NB4 (cell line): ENCODE measurements at places on chromosomes 12 and 14.

- peak; percentile 75 for DNase-seq
Observed at GRCh38 chr14:59358102-59358501, 107.1 kb downstream of the GPR135 start.

DNA sequence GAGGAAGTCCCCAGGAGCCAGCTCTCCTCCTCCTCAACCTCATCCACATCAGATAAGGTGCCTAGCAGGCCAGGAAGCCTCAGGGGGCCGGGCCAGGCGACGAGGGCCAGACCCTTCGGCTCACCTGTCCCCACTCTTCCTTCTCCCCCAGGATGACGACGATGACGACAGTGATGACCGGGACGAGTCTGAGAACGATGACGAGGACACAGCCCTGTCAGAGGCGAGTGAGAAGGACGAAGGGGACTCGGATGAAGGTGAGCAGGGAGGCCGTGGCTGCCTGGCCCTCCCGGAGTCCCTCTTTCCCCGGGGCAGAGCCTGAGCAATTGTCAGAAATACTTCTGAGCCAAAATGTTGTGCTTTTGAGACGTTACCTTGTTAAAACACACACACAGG, 13.8 kb downstream of the SETD1B start:
- no peak for DNase-seq

DNA sequence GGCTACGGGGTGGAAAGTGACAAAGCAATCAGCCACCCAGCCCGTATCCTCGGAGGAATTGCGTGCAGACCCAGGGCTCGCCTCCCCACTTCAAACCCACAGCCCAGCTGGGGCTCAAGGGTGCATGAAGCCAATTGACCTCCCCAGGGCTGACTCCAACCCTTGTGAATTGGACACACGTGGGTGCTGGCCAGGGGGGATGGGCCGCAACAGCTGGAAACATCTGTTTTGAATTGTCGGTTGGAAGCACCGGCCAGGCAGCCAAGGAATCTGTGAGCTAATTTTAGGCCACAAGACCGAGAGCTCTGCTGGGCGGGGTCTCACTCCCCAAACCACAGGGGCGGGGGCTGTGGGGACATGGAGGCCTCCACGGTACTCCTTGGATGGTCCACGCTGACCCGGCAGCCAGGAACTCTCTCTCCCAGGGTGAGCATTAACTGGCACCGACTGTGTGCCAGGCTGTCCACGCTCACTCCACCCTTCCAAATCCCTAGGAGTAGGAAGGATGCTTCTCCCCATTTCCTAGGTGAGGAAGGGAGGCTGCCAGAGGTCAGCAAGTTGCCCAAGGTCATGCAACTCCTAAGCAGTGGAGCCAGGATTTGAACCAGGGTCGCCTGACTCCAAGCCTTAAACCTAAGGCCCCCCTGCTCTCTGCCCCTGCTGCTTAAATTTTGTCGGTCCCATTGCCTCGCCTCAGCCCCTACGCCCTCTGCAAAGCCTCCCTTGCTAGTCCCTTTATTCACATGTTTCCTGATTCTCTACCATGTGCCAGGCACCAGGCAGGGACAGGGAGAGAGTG, 11.9 kb upstream of the TMEM119 start:
- peak; percentile 56 for DNase-seq

GRCh38 chr12:64724201-64724745, 34.9 kb downstream of the GNS start:
- no peak for DNase-seq

GRCh38 chr14:86790408-86791364, 1202.3 kb downstream of the GALC start:
- peak; percentile 2 for DNase-seq

GRCh38 chr14:77064521-77065178, 33.4 kb upstream of the CIPC start:
- no peak for DNase-seq

GRCh38 chr14:103125098-103126070, 2.1 kb downstream of the TNFAIP2 start:
- no peak for DNase-seq
